HTR-8/SVneo (cell line): ENCODE measurements at places on chromosomes 6 and 20.

GRCh38 chr20:63703976-63704748 lies 3.6 kb downstream of the ARFRP1 start:
- DNase-seq = no peak

DNA sequence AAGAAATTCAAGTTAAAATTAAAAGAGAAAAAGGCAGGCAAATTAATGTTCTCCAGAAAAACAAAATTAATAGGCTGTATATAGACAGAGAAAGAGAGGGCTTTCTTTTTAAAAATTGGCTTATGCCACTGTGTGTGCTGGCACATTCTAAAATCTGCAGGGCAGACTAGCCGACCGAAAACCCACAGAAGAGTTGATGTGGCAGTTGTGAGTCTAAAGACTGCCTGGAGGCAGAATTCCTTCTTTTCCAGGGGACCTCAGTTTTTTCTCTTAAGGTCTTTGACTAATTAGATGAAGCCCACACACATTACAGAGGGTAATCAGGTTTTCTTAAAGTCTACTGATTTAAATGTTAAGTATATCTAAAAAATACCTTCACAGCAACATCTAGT lies 85.7 kb downstream of the GJA1 start:
- no peak for DNase-seq

GRCh38 chr6:138503881-138504680 lies 4.8 kb upstream of the NHSL1 start:
- no peak for DNase-seq

DNA sequence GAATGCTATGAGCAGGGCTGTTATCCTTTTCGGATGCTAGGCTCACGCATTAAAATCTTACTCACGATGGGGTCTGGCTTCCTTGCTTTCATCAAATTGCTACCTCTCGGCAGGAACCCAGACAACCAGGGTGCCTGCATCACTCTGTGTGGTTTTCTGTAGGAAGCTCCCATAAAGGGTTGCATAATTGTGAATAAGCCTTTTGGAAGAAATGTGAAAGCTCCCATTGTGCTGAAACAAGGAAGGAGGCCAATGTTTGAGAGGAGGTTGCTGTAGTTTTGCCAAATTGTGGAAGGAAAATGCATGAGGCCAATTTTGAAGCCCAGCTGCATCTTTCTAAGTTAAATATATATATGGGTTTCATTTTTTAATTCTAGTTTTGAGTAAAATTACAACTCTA lies 615.5 kb downstream of the C6orf118 start:
- DNase-seq = no peak

- no peak for DNase-seq
Measured at GRCh38 chr6:120237221-120237620, 887.7 kb upstream of the MAN1A1 start.

DNA sequence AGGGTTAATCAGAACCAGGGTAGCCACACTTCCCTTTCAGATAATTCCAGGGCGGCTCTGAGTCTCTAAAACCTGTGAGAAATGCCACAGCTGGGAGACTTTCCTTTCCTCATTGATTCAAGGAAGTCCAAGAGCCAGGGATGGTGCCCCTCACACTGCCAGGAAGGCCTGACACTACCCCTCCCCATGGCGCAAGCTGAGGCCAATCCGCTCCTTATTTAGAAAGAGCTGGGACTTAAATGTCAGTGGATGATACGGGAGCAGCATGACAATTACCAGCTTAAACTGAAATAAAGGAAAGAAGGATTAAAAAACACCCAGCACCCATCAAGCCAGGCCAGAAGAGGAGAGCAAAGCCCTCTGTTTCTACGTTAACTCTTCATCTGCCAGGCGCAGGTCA lies 244.4 kb downstream of the LRFN2 start:
- no peak for DNase-seq

- DNase-seq = no peak
Measured at GRCh38 chr6:157061770-157062594, 261.3 kb downstream of the TMEM242 start.

GRCh38 chr6:43307451-43308100 lies 1.1 kb downstream of the CRIP3 start:
- DNase-seq = no peak
